A172 (cell line): ENCODE measurements at places on chromosomes 6 and 20.

GRCh38 chr6:116016846-116017545 lies 43.7 kb downstream of the FRK start:
- no peak for DNase-seq

DNA sequence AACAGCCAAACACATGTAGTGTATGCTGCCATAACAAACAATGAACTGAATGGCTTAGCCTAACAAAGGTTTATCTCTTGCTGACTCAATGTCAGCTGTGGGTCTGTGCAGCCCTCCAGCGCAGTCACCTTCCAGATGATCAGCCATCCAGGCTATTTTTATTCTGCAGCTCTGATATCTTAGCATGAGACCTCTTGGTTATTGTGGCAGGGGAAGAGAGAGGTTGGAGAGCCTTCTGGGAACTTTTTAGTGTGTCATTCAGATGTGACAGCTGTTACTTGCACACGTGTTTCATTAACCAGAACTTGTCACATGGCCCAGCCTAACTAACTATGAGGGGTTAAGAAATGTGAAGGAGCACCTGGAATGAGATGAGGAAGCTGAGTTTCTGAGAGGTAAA lies 202.5 kb downstream of the DHX35 start:
- no peak for DNase-seq

- peak; percentile 17 for DNase-seq
Observed at GRCh38 chr20:48047447-48047846, 262.2 kb upstream of the SULF2 start.

DNA sequence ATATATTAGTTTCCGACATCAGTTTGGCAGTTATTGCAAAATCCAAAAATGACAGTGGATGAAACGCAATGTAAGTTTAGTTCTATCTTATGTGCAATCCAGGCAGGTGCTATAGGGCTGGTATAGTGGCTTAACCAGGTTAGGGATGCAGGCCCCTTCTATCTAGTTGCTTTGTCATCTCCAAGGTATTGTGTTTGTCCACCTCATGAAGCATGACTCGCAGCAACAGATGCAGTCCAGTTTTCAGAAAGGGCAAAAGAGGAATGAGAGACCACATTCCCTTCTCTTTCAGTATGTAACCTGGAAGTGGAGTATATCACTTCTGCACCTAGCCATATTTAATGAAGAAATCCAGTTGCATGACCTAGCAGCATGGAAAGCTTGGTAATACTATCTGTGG lies 59.7 kb downstream of the PKIB start:
- no peak for DNase-seq

DNA sequence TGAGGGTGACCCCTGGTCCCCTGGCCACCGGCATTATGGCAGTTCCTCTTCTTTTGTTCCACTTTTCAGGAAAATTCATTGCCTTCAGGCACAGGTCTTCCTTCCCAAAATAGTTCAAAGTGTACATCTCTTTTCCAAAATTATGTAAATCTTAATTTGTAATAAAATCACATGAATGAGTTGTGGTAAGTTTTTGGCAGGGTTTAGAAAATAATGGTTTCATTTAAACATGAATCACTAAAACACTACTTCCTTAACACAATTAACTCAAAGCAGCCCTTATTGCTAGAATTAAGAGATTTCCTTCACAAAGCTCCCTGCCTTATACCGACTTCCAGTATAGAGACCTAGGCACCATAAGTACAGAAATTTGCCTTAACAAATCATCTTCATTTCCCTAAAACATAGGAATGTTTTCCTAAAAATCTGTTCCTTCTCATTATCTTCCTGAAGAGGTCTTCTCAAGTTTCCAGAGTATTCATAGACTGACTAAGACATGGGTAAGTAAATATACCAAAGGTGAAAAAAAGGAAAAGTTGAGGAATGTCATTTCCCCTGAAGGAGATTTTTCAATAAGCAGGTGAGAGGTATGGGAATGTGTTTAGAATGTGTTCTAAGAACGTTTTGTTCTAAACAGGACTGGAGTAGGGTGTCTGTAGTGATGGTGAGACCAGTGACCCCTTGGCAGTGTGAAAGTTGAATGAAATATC lies 148.2 kb upstream of the CITED2 start:
- no peak for DNase-seq

DNA sequence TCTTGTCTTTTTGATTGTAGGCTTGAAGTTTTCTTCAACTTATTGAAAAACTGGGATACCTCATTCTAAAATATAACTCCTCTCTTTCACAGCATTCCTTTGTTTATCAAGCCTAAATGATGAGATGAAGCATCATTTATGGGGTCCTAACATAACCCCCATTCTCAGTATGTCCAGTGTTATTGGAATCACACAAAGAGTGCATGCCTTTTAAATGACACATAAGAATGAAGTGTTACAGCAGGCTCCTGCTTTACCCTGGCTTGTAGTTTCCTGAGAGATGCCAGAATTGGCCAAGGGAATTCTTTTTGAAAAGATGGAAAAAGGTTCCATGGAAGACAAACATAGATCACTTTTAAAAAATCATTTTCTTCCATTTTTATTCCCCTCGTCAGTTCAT lies 502.4 kb downstream of the BCKDHB start:
- no peak for DNase-seq

- DNase-seq, result no peak
Observed at GRCh38 chr6:53216301-53216700, 67.7 kb upstream of the GCM1 start.

GRCh38 chr6:6683969-6684833 lies 95.7 kb downstream of the LY86 start:
- no peak for DNase-seq

- no peak for DNase-seq
Observed at GRCh38 chr6:83756565-83756964, 47.7 kb upstream of the SNAP91 start.

DNA sequence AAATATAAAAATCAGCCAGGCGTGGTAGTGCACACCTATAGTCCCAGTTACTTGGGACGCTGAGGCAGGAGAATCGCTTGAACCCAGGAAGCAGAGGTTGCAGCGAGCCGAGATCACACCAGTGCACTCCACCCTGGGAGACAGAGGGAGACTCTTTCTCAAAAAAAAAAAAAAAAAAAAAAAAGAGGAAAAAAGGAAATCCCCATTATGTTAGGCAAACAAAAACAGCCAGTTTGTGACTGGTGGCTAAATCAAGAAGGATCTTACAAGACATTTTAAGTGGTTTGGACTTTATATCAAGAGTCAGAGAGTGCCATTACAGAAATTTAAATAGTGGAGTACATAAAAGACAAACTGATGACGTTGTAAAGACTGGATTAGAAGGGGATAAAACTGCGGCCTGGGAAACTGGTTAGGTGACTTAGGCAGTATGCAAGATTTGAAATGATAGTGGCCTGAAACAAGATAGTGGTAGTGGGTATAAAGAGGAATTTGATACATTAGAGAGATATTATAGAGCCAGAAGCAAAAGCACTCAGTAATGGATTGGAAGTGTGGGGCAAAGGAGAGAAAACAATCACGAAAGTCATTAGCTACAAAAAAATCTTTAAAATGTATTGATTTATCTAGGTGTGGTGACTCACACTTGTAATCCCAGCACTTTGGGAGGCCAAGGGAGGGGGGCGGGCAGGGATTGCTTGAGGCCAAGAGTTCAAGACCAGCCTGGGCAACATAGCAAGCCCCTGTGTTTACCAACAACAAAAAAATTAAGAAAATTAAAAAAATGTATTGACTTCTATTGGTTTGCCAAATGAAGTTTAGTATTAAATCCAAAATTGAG lies 1.7 kb upstream of the MYO6 start:
- DNase-seq, result no peak

GRCh38 chr6:145044641-145045246 lies 690.6 kb downstream of the EPM2A start:
- DNase-seq, result peak; percentile 25

- DNase-seq, result no peak
Observed at GRCh38 chr6:31842053-31842452, 14.5 kb downstream of the HSPA1B start.

DNA sequence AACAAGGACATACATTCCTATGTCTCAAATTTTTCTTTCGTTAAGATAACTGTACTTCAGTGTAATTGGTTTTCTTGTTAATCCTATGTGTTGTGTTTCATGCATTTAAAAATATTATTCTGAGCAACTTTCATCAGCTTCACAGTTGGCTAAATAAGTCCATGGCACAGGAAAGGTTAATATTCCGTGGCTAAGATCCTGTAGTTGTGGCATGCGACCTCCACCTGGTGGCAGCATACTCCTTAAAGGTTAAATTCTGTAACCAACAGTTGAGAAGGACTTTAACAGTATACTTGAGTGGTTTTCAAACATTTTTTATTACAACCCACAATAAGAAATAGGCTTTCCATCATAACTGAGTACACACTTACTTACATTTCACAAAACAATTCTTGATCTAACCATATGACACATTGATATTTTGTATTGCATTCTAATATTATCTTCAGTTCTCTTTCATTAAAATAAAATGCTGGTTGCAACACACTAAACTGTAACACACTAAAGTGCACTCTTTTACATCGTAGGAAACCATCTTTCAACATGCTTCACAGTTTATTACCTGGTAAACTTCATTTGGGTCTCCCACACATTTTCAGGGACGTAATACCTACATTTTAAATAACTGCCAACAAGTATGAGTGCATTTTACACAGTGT lies 118.3 kb downstream of the SLX4IP start:
- peak; percentile 75 for DNase-seq
